ENCODE measurements at places on chromosomes 2 and 18.

DNA sequence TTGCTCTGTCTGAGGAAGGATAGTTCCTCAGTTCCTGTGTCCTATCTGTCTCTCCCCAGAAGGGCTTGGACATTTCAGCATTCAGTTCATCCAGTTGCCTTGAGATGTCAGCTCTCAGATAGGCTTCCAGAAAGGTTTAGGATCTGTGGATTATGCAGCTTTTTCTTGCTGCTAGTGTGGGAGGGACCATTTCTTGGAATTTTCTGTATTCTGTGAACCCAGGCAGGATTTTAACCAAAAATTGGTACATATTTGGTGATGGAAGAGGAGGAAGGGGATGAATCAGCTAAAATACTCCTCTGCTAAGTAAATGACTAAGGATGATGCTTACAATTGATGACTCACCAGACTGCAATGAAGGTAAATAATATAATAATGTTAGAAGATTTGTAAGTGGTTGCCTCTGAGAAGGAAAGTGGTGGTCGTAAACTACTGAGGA lies 58.6 kb upstream of the DOCK10 start:
- DNase-seq = peak; percentile 86

DNA sequence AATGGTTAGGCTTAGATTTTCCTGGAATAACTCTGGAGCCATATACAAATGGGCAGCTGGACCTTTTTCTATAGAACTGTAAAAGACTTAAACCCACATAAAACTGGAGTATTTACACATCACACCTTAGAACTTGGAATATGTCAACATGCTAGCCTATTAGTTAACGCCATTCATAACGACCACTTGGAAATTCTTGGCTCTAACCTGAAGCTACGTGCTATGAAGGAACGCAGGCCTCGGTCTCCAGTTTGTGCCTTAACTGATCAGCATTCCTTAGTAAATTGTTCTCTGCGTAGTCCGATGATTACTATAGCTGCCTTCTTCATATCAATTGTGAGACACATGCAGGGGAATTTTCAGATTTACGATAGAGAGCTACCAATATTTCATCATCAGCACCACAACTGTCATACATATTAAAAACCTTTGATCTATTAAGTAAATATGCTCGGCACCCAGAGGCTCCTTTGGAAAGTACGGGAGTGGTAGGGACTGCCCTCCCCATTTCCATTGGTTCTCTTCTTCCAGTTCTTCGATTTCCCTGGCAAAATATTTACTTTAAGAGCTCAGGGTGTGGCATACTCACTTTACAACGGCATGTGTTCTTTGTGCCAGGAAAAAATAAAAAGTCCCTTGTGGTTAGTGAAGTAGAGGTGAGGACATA lies 17.5 kb upstream of the CCL20 start:
- no peak for DNase-seq

- DNase-seq = no peak
These were observed 1070.3 kb upstream of the CELF4 start for GRCh38 chr18:38635709-38636430.

DNA sequence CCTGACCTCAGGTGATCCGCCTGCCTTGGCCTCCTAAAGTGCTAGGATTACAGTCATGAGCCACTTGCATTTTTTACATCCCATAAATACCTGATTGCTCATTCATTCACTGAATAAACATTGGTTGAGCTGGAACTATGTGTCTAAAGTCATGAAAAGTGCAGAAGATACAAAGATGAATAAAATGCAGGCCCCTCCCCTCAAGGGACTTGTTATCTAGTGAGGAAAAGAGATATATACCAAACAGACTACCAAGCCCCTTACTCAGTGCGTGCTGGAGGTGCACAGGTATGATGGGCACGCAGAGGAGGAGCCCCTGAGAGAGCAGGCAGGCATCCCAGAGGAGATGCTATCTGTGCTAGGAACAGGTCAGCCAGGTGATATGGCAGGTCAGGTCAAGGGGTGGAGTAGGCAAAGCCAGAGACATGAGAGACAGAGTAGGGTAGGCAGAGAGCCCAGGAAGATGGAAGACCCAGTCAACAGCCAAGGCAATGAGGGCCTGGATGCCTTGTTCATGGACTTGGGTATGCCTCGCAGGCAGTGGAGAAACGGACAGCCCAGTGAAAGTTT lies 7.7 kb downstream of the FHL2 start:
- peak; percentile 88 for DNase-seq

DNA sequence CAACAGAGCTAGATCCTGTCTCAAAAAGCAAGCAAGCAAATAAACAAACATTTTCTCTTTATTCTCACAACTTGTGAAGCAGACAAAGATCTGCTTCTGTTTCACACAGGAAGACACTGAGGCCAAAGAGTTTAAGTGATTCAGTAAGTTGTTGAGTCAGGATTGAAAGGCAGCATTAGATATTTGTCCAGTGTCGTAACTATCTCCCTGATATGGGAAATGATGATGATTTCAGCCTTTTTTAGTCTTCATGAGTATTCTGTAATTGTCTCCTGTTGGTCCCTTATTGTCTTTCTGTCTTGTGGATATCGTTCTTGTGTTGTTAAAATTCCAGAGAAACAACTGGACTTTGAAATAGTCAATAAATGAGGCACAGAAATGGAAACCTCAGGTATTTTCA lies 59.6 kb downstream of the GATA6 start:
- DNase-seq = peak; percentile 64

DNA sequence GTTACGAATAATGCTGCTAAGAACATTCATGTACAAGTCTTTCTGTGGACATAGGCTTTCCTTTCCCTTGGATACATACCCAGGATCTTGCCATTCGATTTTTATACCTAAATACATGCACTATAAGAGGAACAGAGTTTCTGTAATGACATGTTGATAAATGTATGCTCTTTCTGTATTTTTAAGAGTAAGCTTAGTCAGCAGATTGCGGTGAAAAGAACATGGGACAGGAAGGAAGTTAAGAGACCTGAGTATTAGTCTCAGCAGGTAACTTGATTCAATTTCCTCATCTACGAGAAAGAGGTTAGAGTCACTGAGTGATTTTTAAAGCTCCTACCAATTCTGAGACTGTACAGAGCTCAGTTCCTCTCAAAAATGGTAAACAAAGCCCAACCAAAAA lies 2.6 kb upstream of the TLK1 start:
- DNase-seq = no peak

DNA sequence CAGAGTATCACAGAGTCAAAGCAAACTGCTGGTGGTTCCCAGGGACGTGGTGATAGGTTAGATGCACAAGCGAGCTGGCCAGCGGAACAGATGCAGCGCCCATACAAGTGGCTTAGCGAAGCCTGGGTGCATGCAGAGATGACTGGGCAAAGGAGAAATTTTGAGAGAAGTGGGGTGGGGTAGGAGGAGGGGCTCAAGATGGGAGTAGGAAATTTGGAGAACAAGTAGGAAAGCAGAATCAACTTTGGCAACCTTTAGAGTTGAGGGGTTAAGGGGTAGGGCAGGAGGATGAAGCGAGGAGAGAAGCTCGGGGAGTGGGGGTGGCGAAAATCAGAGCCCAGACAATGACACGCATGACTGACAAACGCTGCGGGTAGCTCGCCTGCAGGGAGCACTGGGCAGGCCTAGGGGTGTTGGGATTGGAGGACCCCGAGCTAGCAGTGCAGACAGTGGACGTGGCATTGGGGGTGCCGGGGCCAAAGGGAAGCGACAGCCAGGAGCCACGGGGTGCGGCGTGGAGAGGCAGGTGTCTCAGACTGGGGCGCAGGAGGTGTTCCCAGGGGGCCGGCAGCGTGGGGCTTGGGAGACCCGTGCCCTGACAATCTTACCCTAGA lies 431 bp downstream of the FAM98A start:
- no peak for DNase-seq

DNA sequence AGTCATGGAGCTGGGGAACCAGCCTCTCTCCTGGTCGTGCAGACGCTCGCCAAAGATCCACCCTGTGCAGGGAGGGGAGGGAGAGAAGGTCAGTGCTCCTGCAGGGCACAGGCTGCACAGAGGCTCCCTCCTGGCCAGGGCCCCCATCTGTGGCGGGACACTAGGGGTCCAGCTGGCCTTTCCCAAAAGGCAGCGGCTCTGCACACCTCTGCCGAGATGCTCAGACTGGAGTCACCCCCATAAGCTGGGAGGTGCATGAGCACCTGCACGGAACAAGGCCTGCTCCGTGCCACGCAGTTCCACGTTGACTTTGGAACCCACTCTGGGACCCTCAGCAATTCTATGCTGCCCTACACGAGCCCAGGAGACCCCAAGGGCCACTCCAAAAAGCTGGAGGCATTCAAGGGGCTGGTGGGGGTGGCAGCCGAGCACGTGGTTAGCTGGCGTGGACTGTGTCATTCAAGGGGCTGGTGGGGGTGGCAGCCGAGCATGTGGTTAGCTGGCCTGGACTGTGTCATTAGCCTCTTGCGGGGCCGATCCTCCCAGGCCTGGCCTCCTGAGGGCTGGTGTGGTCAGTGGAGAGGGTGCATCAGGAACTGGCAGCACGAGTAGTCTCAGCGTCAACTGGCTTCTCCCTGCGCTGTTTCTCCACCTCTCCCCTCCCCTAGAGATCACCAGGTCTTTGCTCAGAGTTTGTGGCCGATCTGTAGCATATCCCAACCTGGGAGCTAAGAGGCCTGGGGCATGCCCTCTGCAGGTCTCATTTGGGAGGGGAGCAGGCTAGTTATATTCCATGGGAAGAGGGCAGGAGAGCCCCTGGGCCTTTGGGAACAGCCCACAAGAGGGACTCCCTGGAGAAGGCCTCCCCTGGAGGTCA lies 9.8 kb downstream of the SNORC start:
- DNase-seq = no peak

GRCh38 chr2:101843048-101843447 lies 145.5 kb downstream of the MAP4K4 start:
- no peak for DNase-seq

DNA sequence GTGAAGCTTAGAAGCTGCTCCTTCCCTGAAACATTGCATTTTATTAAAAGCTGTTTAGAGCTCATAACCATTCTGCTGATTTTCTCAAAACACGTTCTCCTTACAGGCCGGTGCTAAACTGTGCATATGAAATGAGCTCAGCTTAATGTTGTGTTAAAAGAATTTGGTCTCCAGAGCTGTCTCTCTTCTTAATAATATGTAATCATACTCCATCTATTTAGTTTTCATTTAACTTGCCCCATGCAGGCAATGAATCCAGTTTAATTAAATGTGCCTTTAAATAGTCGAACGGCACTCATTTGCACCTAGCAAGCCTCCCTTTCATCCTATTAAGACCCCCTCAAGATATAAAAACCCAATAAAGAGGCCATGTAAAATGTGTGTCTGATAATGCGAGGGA lies 76.3 kb downstream of the HNMT start:
- DNase-seq = no peak

DNA sequence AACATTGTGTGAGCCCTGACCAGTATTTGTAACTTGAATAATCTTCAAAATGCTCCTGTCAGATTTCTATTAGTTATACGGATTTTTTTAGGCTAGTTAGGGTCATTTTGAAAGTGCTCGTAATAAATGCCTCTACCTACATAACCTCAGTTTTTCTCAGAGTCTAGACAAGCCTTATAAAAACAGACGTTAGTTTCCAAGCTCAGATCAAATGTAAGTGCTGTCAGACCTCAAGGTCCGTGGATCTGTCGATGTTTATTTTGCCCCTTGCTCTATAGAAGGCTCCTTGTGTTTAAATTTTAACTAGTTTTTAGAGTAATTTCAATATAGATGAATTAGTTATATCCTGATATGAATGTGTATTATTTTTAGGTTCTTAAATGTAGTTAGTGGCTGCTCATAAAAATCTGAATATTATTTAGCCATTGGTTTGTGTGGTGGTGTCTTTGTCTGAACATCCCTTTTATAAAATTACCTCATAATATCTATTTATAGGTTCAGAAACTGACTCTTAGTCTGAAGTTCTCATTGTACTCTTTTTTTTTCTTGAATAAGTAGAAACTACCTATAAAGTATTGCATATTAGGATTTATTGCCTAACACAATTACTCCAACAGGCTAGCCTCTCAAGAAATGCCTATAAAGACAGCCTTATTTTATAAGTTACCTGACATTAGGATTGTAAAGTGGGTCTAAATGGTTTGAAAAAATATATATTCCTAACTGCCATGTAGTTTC lies 71.1 kb downstream of the MTA3 start:
- no peak for DNase-seq

DNA sequence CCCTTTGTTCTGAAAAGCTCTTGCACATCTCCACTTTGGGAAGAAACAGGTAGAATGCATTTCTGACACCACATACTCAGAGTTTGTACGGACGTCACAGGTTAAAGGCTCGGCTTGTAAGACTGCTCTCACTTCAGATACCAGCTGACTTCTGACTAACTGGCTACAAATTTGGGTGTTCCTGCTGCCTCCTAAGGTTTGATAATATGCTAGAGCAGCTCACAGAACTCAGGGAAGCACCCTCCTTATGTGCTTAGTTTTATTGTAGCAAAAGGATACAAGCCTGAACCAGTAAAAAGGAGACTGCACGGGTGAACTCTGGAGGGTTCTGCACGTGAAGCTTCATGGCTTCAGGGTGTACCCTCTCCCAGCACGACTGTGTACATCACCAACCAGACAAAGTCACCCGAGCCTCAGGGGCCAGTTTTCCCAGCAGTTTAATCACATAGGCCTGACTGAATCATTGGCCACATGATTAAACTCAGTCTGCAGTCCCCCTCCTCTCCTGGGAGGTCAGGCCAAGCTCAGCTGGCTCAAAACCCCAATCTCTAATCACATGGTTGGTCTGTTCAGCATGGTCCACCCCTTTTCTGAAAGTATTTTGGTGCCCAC lies 749.5 kb upstream of the RAB6C start:
- DNase-seq = no peak

DNA sequence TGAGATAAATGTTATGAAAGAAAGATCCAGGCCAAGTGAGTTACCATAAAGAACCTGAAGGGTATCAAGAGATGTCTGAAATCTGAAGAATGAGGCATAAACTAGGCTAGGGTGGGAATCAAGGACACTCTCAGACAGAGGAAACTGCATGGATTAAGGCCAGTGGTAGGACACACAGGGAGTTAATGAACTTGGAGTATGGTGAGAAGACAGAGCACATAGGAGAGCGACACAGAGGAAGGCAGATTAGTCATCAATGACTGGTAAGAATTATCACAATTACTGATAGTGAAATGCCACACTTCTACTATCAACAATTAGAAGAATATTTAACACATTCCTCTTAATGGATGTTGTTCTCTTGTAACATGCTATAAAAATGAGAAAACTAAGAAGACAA lies 76.9 kb downstream of the TTC21B start:
- no peak for DNase-seq

GRCh38 chr2:170502361-170503130 lies 212.6 kb upstream of the SP5 start:
- no peak for DNase-seq

DNA sequence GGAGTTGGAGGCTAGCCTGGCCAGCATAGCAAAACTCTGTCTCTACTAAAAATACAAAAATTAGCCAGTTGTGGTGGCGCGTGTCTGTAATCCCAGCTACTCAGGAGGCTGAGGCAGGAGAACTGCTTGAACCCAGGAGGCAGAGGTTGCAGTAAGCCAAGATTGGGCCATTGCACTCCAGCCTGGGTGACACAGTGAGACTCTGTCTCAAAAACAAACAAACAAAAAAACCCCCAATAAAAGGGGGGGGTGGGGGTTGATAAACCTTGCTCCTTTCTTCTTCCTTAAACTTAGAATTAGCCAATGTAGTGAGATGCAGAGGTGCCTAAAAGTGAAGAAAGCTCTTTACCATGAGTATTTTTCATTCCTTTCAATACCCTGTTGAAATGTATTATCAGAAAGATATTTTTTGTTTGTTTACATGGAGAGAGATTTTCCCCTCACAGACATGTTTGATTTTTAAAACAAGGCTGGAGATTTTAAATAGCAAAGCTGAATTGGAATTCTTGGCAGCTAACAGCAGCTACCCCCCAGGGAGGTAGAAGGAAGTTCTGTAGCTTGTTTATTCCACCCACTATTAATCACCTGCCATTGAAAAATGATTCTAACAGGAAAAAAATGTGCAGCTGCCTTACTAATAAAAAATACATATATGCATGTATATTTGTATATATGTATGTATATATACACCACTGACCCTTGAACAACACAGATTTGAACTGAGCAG lies 48.6 kb downstream of the GYPC start:
- DNase-seq = peak; percentile 36
